CD4-positive, alpha-beta T cell treated with Interleukin-6 at 100 ng/mL for 8 hours (primary cell): ENCODE measurements at places on chromosomes 4 and X.

DNA sequence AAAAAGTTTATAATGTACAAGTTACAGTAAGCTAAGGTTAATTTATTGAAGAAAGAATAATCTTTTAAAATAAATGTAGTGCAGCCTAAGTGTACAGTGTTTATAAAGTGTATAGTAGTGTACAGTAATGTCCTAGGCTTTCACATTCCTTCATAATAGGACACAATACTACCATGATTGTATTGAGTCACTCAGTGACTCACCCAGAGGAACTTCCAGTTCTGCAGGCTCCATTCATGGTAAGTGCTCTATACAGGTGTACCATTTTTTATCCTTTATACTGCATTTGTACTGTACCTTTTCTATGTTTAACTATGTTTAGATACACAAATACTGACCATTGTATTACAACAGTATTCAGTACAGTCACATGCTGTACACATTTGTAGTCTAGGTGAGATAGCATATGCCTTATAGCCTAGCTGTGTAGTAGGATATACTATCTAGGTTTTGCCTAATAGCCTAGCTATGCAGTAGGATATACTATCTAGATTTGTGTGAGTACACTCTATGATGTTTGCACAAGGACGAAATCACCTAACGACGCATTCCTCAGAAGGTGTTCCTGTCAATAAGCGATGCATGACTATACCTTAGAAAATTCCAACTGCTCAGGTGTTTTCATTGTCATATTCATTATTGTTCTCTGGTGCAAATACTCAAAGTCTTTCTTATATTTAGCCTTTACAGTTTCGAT lies 5.5 kb upstream of the TMEM255A start:
- DNase-seq = no peak

DNA sequence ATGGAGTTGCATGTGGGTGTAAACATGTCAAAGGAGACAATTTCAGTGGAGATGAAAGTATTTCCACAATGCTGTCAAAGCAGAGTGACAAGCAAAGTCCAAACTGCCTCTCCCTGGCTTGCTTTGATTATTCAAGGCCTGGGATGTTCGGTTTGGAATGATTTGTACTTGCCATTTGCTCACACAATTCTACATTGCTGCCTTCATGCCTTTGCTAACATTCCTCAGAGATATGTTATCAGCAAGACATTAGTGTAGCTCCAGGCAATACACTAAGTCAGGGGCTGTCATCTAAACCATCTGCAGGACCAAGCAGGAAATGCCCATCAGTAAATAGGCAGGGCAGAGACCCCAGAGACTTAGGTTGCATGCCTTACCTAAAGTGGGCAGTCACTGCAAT lies 79.6 kb upstream of the C1QTNF7 start:
- DNase-seq = no peak

DNA sequence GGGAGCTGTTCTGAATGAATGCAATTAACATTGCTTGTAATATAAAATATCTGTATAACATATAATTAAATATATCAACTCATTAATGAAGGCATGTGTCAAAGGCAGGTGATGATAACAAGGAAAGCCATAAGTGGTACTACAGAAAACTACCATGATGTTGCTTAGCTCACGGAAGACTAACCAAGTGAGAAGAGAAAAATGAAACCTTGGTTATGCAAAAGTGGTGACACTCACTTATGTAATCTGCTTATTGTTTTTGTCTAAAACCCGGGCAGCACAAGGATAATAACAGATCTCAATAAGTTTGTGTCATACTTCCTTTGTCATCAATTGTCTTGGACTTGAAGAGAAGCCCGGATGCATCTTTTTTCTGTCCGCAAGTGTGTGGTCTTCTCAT lies 156.4 kb downstream of the HS6ST2 start:
- DNase-seq = no peak

DNA sequence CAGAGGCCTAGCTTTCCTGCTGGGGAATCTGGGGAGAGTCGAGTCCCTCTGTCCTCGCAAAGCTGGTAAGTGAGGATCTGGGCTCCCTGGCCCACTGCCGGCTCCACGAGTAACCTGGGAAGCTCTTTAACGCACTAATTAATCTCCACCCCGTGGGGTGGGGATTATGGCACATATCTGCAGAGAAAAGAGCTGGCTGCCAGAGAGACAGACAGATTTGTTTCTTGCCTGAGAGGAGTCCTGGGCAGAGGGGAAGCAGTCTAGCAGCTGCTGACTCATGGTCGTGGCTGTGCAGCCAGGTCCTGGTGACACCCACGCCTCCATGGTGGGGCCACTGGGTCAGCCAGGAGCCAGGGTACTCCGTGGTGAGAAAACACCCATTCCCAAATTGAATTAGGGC lies 14.0 kb downstream of the SORCS2 start:
- no peak for DNase-seq

- no peak for DNase-seq
Observed at GRCh38 chr4:139955600-139955999, 198.4 kb downstream of the MAML3 start.

DNA sequence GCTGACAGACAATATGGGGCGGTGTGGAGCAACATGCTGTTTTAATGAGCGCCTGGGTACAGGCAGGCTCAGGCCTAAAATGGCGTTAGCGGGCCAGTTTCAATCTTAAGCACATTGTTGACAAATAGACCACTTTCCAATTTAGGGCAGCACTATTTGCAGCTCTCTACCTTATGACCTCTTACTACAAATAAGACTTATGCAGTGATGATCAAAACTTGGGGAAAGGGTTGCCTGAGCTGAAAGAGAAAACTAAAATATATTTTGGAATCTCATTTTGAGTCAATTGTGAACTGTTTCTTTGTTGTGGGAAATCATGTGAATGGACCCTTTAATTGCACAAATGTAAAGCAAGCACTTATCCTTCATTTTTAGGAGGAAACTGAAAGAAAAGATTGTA lies 25.5 kb upstream of the GPAT3 start:
- no peak for DNase-seq

GRCh38 chrX:123476611-123477219 lies 256.1 kb downstream of the THOC2 start:
- DNase-seq = no peak

GRCh38 chr4:126247409-126247808 lies 932.7 kb downstream of the FAT4 start:
- DNase-seq = no peak

DNA sequence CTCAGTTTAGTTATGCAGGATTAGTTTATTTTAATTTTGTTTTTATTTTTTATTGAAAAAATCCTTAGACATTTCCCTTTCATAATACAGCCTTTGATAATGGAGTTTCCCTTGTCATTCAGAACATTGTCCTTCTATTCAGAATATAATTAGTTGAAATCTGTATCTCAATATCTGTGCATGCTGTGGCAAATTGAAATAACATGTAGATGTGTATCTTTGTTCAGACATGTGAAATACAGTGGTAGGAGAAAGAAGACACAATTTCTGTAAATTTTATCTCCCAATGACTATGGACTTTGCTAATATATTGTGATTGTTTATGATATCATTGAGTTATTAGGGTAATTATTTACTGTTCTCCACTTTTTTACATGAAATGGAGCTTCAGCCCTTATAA lies 353.9 kb downstream of the GRID2 start:
- no peak for DNase-seq

DNA sequence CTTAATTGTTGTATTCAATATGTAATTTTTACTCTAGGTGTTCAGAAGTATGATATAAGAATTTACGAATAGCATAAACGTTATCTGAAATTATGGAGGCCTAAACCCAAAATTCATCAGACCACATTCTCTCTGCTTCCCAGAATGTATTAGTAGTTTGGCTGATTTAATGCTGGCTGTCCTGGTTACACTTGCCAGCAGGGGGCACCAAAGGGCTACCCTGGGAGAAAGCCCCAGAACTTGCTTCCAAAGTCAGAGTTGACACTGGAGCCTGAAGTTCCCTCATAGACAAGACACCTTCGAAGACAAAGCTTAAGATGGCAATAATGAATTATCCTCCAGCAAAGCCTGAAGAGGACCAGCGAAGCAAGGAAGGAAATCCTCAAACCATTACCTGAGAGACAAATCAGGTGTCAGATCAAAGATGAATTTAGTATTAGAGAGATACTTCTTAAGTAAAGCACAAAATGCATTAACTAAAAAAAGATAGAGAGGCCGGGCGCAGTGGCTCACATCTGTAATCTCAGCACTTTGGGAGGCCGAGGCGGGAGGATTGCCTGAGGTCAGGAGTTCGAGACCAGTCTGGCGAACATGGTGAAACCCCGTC lies 11.3 kb upstream of the ANOS1 start:
- DNase-seq = peak; percentile 44
